ENCODE measurements at places on chromosomes 2 and 18.

GRCh38 chr2:72204156-72204785 lies 56.6 kb upstream of the CYP26B1 start:
- no peak for DNase-seq

- no peak for DNase-seq
Measured at GRCh38 chr2:236177604-236177966, 9.4 kb upstream of the GBX2 start.

GRCh38 chr2:190328573-190329147 lies 9.0 kb upstream of the HIBCH start:
- no peak for DNase-seq

- no peak for DNase-seq
Measured at GRCh38 chr2:183291436-183291835, 167.2 kb downstream of the NUP35 start.

DNA sequence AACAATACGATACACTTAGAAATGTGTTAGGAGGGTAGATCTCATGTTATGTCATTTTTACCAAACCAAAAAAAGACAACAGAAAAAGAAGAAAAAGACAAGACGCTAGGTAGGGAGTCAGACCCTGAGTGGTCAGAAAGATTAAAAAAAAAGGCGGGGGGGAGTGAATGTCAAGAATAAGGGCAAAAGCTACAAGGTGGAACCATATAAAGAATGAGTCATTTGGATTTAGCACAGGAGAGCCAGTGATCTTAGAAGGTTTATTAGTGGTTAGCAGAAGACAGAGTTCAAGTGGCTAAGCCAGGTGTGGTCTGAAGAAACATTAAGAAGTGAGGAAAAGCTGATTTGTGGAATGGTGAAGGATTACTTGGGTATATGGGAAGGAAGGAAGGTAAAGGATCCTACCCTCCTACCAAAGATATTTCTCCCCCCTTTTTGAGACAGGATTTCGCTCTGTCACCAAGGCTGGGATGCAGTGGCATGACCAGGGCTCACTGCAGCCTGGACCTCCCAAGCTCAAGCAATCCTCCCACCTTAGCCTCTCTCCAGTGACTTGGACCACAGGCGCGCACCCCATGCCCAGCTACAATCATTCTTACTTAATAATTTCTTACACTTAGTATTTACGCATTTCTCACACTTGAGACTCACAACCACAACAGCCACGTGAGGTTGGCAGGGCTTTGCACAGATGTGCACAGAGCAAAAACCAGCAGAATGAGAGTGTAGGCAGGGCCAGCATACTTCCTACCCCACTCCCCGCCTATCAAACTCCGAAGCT lies 2.6 kb downstream of the DSC2 start:
- no peak for DNase-seq

GRCh38 chr2:121044412-121044811 lies 240.6 kb downstream of the TFCP2L1 start:
- no peak for DNase-seq

GRCh38 chr18:25253136-25253535 lies 98.8 kb downstream of the ZNF521 start:
- DNase-seq, result no peak

- DNase-seq, result no peak
Measured at GRCh38 chr2:39476524-39476923, 39.4 kb upstream of the MAP4K3 start.

DNA sequence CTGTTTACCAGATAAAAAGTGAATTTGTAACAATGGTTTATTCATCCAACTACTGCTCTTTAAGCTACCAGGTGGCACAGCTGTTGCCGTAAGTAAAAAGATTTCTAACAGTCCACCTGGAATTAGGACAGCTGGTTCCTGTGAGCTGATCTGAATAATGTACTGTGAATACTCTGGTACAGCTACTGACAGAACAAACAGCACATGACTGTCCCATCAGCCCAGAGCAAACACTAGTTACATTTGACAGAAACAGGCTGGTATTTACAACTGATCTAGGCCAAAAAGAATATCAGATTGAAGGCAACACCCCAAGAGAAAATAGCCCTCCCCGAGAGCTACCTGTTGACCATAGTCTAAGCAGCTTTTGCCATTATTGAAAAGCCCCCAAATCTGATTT lies 840.4 kb downstream of the CPS1 start:
- no peak for DNase-seq

- DNase-seq, result no peak
Measured at GRCh38 chr18:48932822-48933510, 17.8 kb downstream of the SMAD7 start.

- no peak for DNase-seq
Measured at GRCh38 chr2:144341538-144341937, 178.4 kb downstream of the ZEB2 start.

DNA sequence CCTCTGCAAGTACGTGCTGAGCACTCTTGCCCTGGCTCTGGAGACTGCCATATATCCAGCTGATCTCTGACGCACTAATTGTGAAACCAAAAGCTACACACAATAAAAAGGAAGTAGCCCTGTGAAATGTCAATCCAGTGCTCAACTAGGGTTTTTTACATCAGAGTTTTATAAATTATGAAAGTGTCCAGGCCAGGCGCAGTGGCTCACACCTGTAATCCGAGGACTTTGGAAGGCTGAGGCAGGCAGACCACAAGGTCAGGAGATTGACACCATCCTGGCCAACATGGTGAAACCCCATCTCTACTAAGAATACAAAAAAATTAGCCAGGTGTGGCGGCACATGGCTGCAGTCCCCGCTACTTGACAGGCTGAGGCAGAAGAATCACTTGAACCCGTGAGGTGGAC lies 24.5 kb upstream of the PEX13 start:
- peak; percentile 49 for DNase-seq

DNA sequence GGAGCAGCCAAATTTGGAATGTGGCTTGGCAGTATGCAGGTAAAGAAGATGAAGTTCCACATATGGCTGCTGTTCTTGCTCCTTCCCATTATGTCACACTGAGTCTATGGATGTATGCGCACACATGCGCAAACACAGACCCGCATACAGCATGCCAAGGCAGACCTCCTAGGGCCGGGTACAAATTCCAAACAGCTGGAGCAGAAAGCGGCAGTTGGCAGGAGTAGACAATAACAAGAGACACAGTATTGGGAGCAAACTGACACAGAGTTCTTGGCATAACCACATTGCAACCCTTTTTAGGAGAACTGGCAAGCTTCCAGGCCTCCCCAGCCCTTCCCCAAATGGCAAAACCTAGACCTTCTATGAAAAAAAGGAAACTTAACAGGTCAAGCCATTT lies 268.9 kb downstream of the SP3 start:
- DNase-seq, result no peak

DNA sequence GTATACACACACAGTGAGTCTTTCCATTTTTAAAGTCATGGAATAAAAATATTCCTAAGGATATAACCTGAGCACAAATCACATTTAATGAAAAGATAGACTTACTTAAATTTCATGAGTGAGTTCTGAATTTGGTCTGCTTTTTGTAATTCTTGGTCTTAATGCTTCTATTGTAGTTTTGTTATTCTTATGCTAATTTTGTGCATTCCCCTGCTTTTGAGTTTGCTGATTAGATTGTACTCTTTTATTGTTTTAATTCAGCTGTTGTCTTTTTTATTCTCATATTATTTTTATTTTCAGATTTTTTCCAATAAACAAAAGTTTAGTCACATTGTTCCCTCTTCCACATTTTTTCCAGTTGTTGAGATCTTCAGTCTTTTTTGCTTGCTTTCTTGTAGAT lies 202.4 kb downstream of the ZNF407 start:
- DNase-seq, result no peak

DNA sequence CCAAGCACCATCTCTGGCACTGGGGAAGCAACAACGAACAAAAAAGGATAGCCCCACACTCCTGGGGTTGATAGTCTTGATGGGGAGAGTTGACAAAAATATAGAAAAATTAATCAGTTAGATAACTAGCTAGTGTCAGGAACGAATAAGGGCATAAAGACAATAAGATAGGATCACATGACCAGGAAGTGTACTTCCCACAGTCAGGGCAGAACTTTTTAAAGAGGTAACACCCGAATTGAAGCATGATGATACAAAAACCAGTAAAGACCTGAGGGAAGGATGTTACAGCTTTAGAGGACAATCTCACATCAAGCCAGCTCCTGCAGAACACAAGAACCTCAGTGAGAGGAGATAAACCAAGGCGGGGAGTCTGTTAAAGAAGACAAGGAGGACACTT lies 295.4 kb upstream of the CRIM1 start:
- no peak for DNase-seq

All from memory B cell (primary cell).